Activated T-cell treated with anti-CD3 and anti-CD28 coated beads, Interleukin-2, amount 50 U/mL, for 24 hours (primary cell): ENCODE measurements at places on chromosomes 12 and 14.

DNA sequence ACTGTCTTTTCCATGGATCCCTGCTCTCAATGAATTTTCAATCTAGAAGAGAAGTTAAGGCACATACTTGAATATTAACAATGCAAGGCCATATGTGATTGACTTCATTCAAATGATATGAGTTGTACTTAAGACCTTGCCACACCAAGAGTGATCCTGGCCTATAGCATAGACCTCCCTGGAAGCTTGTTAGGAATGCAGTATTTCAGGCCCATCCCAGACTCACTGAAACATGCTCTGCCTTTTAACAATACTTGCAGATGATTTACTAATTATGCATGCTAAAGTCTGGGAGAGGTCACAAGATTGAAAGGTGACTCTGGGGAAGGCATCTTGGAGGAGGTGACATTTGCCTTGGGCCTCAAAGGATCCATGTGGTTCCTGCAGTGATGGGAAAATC, 43.2 kb downstream of the RFX4 start:
- DNase-seq, result no peak

DNA sequence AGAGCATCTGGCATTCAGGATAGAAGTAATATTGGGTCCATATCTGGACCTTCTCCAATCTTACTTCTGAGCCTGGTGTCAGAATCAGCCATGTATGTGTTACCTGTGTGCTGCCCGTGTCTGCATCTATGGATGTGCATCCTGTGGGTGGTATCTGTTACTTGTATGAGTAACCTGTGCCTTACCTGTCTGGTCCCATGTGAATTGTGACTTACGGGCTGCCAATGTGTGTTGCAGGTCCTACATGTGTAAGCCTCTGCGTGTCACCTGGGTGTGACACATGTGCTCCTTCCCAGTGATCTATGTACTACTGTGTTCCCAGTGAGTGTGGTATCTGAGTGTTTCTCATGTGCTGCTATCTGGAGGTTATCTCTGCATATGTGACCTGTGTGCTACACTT, 208.4 kb downstream of the ADGRD1 start:
- DNase-seq, result no peak

- no peak for DNase-seq
Observed at GRCh38 chr12:126966498-126966897, 1300.5 kb upstream of the TMEM132C start.

DNA sequence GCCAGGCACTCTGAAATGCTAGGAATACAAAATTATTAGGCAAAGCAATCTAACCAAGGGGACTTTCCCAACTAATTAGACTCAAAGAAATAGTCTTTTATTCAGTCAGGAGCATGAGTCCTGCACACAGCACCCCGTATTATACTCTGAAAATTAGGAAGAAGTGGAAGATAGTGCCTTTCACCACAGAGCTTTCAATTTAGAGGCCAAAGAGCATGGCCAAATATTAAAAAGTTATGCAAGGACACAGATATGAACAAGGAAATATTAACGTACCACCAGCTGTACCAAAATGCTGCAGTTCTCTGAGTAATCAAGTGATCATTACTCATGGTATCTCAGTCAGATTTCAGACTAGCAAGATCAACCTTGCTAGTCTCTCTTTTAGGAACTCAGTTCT, 22.6 kb upstream of the MDM2 start:
- DNase-seq, result no peak

GRCh38 chr12:99455350-99456035, 192.1 kb upstream of the GARIN6 start:
- DNase-seq, result no peak

DNA sequence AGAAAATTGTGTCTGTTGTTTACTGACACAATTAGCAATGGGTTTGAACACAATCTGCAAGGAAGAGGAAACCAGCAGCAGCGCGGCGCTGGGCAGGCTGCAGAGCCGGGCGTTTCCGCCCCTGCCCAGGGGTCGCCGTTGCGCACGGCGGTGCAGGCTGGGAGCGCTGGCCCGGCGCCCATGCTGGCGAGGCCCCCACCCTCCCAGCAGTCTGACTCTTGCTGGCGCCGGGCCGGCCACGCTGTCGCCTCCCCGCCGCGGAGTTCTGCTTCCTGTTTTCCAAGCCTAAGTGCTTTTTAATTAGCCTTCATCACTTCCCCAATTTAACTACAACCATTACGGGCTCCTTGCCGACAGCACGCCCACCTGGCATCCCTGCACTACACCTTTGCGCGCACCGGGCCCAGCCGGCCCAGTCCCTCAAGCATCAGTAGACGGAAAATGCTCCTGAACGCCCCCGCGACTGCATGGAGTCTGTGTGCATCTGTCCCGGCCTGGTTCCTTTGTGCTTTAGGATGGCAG, 212.1 kb downstream of the GXYLT1 start:
- peak; percentile 35 for DNase-seq

- no peak for DNase-seq
Observed at GRCh38 chr12:109301643-109302168, 7.4 kb downstream of the FOXN4 start.

- no peak for DNase-seq
Observed at GRCh38 chr14:96698960-96699539, 98.1 kb upstream of the VRK1 start.
